ENCODE measurements at places on chromosomes 2 and 18.

- DNase-seq = peak; percentile 16
Measured at GRCh38 chr2:27378096-27378808, 2.3 kb downstream of the ZNF513 start.

DNA sequence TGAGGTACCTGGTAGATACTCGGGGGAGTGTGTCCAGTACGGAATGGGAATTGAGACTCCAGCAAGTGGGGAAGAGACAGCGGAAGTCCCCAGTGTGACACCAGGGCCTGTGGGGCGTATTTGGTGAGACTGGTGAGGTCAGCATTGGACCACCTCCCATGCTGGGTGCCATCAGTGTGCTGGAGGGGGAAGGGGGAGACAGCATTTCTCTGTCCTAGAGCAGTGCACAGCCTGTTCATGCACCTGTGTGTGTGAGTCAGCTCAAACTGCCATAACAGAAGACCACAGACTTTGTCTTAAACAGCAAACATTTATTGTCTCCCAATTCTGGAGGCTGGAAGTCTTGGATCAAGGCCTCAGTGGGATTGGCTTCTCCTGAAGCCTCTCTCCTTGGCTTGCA lies 301.8 kb downstream of the GBX2 start:
- no peak for DNase-seq

GRCh38 chr18:50826027-50826426 lies 6.2 kb upstream of the MRO start:
- DNase-seq = no peak

DNA sequence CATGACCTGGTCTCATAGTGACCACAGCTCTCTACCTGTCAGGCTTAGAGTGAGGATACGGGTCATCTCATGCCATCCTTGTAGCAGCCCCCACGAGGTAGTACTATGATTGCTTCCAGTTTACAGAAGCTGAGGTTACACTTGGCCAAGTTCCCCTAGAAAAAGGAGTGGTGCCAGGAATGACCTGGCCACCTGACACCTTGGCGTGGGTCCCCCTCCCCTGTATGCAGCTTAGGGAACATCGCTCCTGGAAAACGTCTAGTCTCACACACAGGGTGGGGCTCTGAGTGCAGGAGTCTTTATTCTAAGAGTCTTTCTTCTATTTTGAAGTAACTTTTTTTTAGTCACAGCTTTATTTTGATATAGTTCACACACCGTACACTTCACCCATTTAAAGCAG lies 14.8 kb downstream of the NPPC start:
- no peak for DNase-seq

GRCh38 chr2:219019436-219019835 lies 21.9 kb downstream of the CFAP65 start:
- no peak for DNase-seq

GRCh38 chr2:100822587-100823248 lies 2.8 kb downstream of the NPAS2 start:
- DNase-seq = no peak

- DNase-seq = no peak
Measured at GRCh38 chr2:85033388-85033787, 62.4 kb downstream of the KCMF1 start.

- no peak for DNase-seq
Measured at GRCh38 chr2:218885981-218886947, 5.6 kb downstream of the WNT10A start.

GRCh38 chr2:237669628-237670392 lies 42.4 kb downstream of the LRRFIP1 start:
- DNase-seq = no peak

- no peak for DNase-seq
Measured at GRCh38 chr2:111094691-111095090, 26.0 kb upstream of the BCL2L11 start.

DNA sequence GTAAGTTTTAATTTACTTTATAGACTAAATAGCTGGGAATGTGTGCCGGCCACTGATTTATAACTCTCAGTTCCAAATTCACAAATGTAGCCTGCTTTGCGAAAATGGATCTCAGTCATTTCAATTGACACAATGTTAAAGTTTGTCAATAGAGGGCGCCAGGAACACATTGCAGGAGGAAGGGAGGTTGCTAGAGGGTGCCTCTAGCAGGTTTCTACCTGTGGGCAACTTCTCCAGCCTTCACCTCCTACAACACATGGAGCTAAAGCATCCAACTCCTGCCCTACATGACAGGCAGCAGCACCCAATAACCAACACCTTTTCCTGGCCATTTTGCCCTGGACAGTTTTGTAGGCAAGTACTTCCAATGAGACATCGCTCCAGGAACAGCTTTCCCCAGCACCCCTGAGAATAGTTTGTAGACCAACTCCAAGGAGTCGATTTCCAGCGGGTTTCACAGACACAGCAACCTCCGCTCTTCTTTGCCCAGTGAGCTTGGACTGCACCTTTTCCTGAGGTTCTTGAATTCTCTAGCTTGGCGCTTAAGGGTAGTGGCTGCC lies 784.8 kb upstream of the CDH2 start:
- DNase-seq = no peak

DNA sequence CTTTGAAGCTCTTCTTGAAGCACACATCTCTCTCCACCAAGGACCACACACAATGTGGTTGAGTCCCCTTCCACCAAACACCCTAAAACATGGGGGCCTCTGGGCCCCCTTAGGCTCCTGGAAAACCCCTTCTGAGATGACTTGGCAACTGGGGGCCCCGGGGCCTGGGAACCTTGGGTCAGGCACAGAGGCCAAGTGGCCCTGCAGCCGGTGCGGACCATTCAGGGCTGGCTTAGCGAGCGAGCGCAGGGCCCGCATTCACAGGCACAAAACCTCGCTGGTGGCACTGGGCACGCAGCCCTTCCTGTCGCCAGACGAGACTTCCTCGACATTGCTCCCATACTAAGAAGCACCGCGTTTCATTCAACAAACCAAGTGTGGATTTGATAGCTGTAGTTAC lies 111.2 kb upstream of the ID2 start:
- DNase-seq = no peak

GRCh38 chr18:45825258-45826044 lies at the start of gene SIGLEC15:
Gene SIGLEC15 (plus strand): TSS chr18:45825675. CDS start chr18:45825729, 54 bp downstream.
- DNase-seq = no peak

DNA sequence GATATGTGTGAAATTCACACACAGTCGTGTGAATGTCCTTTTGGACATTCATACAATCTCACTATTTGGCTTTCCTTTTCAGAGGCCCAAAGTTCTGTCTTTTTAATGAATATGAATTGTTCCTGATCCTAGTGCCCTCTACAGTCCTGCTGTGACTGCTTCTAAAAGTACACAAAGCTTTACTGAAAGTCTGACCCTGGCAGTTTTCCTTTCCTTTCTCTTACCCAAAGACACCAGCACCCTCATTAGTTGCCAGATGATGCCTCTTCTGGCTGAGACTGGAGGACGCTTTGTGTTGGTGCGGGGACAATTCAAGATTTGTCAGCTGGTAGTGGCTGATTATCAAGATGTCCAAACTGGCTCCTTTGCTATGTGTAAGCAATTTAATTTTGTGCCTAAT lies 81.8 kb upstream of the CDCA7 start:
- no peak for DNase-seq

GRCh38 chr2:43333656-43334144 lies 107.3 kb upstream of the ZFP36L2 start:
- no peak for DNase-seq

- no peak for DNase-seq
Measured at GRCh38 chr2:219609149-219609750, 11.6 kb downstream of the STK11IP start.

DNA sequence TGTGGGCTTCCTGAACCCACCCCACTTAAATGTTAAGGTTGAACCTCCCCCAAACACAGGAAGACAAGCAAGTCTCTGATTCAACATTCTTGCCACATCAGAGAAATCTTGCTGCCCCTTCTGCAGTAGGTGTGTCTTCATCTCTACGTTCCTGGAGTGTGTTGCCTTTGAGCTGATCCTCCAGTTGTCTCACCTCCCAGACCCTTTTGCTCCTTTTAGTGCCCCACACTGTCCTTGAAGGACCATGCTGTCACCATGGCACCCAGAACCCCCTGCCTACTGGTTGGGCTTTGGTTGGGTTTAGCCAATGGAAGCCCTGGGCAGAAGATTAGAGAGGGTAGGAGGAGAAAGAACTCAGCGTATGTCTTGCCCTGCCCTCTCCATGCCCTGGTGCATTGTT lies 10.7 kb downstream of the CAB39 start:
- DNase-seq = no peak

DNA sequence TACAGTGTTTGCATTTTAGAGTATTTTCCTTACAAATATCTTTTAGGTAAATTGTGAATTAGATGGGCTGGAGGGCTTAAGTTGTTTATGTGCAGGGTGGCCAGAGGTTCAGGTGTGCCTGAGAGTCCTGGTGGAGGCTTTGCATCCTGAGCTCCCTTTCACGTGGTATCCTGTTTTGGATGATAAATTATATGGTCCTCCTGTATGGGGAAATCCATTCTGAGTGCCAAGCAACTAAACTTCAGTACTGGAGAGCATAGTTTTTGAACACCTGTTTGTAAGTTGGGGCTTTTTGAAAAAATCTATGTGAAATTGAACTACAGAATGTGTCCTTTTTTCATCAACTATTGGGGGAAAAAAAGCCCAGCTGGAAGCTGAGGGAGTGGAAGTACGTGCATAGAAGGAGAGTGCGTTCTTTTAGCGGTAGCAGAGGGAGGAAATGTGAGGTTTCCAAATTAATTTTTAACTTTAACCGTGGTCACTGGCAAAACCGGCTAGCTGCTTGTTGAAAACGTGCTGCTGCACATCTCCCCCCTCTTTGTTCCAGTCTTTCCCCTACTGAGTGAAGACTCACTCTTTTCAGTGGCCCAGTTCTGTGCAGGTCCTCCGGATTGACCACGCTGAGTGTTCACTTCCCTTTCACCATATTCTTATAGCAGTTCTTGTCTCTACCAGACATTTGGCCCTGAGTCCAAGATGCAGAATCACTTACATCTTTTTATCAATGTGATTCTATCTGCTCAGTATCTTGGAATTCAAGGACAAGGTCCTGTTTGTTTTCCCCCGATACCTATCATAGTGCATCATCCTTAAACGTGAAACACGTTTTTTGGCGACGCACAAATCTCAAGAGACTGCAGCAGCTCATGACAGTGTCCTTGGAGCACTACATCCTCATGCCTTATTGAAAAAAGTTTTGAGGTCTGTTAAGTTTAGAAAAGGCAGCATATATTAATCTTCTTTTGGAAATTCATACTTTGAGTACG lies 15.3 kb downstream of the CNOT11 start:
- no peak for DNase-seq

DNA sequence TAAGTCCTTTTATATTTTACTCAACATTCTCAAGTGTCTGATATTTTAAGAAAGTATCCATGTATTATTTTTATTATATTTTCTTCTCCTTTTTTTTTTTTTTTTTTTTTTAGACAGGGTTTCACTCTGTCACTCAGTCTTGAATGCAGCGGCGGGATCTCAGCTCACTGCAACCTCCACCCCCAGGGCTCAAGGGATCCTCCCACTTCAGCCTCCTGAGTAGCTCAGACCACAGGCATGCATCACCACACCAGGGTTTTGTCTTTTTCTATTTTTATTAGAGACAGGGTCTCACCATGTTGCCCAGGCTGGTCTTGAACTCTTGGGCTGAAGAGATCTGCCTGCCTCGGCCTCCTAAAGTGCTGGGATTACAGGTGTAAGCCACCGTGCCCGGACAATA lies 212.1 kb downstream of the TCF4 start:
- DNase-seq = no peak

DNA sequence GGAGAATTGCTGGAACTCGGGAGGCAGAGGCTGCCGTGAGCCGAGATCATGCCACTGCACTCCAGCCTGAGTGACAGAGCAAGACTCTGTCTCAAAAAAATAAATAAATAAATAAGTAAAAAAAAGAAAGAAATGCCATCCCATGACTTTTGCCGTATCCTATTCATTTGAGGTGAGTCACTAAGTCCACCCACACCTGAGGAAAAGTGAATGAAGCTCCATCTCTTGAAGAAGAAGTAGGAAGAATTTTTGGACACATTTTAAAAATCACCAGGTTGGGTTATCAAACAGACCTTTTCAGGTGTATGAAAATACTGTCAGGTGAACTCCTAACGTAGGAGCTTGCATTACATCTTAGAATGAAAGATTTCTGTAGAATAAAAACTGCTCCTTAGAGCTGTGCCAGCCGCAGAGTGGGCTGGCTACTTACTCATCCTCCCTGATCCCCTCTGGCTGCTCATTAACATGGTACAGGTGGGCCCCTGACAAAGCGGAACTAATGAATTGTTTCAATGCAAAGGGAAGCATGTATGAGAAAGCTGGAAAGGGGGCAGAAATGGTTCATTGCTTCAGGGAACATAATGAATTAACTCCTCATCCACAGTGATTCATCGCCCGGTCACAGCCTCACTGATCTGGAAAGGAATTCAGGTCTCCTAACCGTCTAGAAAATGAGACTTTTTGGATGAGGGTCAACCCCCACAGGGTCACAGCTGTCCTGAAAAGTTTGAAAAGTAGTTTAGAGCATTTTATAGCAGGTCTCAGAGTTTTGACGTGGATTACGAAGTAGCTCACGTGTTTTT lies 191.4 kb downstream of the SPP2 start:
- no peak for DNase-seq

DNA sequence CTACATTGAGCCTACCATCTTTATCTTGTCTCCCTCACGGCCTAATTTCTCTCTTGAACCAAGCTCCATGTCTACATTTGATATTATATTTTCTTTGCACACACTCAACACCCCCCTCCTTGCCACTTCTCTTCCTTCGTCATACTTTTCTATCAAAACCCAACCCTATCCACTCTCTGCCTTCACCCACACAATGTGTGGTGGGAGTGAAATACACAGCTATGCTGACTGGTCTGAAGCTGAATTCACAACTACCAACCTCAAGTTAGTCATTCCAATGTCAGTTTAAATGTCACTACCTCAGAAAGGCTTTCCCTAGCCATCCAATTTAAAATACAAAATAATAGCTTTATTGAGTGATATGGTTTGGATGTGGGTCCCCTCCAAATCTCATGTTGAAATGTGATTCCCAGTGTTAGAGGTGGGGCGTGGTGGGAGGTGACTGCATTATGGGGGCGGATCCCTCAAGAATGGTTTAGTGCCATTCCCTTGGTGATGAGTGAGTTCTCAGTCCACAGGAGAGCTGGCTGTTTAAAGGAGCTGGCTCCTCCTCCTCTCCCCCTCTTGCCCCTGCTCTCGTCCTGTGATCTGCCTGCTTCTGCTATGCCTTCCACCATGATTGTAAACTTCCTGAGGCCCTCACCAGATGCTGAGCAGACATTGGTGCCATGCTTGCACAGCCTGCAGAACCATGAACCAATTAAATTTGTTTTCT lies 112.1 kb downstream of the DTNB start:
- no peak for DNase-seq

GRCh38 chr18:59629894-59630293 lies 67.3 kb downstream of the CCBE1 start:
- DNase-seq = no peak
